ENCODE measurements at places on chromosomes 7 and 10.

GRCh38 chr10:118520116-118520742 lies 75.2 kb downstream of the PRLHR start:
- DNase-seq = no peak

DNA sequence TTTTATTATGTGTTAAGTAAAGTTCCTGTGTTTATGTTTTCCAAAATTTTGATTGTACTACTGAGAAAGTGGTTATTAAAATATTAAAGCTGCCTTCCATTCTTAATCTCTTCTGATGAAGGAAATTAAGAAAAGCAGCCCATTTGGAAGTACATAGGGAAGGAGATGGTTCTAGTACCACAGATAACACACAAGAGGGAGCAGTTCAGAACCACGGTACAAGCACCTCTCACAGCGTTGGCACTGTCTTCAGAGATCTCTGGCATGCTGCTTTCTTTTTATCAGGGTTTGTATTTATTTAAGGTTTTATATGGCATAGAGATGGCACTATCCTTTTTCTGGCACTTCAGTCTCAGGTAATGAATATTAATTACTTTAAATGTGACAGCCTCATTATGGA lies 111.6 kb downstream of the PHTF2 start:
- no peak for DNase-seq

GRCh38 chr10:1211844-1212570 lies 155.8 kb downstream of the WDR37 start:
- DNase-seq = no peak

- no peak for DNase-seq
Measured at GRCh38 chr10:22323538-22324305, 2.8 kb downstream of the BMI1 start.

DNA sequence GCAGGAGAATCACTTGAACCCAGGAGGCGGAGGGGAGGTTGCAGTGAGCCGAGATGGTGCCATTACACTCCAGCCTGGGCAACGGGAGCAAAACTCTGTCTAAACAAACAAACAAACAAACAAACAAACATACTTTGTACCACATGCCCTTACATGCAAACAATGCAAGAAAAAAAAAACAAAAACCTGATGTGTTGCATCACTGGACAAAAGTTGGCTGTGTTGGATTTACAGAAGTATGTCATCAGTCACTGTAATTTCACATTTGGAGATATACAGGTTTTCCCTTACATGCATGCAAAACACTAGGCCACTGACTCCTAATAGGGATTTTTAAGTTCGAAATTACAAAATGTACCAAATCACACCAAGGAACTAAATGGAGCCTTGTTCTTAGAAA lies 138.5 kb downstream of the SRPK2 start:
- no peak for DNase-seq

DNA sequence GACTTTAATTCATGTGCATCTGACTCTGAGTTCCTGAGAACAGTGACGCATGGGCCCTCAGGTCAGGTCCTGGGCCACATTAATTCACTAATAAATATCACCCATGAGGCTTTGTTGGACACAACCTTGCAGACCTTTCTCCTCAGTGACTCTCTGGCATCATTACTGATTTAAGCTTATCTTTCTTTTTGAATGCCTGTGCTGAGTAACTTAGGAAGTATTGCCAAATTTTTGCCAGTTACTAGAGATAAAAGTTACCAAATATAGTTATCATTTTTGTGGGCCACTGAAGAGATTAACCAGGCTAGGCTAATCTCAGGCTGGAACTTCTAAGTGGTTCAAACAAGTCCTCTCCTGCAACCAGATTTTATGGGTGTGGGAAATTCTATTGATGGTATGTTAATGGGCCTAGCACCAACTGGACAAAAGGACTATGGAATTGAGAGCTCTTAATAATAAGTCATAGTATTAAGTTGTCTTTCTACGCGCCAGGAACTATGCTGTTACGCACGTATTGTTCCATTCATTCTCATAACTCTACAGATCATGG lies 28.8 kb upstream of the PRTFDC1 start:
- no peak for DNase-seq

DNA sequence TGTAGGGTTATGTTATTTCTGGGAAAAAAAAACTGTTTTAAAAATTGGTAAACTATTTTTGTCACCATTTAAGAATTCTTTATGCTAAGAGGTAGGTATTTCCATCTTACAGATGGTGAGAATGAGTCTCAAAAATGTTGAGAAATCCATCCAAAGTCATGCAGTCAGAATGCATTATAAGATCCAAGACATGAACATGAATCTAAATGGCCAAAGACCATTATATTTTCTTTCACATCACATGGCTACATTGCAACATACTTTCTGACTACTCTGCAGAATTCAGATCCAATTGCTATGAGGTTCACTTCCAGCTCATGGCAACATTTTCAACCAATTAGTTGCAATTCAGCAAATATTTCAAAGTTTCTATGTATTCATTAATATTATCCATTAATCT lies 181.2 kb downstream of the TWIST1 start:
- DNase-seq = no peak

DNA sequence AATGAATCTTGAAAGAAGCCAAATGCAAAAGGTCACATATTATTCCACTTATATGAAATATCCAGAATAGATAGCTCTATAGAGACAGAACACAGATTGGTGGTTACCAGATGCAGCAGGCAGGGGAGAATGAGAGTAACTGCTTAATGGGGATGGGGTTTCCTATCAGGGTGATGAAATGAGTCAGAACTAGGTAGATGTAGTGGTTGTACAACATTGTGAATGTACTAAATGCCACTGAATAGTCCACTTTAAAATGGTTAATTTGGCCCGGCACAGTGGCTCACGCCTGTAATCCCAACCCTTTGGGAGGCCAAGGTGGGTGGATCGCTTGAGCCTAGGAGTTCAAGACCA lies 9.4 kb upstream of the SLC25A28 start:
- no peak for DNase-seq

- no peak for DNase-seq
Measured at GRCh38 chr10:100021322-100021721, 11.6 kb upstream of the DNMBP start.

- no peak for DNase-seq
Measured at GRCh38 chr10:51445588-51445987, 253.8 kb downstream of the CSTF2T start.

- no peak for DNase-seq
Measured at GRCh38 chr10:58282615-58283014, 13.7 kb downstream of the CISD1 start.

DNA sequence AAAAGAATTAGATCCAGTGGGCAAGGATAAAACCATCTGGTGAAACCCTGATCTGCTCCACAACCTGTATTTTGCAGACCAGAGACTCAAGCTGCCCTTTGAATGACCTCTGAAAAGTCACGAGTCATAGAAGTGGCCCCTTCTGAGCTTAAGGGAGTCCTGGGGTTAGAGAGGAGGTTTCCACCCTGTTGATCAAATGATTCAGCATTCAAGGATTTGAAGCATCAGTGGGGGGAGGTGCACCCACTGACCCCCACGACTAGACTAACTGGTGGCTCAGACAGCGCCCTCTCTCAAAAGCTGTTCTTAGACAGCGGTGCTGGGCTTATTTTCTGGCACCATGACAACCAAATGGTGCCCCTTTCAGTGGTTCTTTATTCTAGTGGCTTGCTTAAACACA lies 44.3 kb downstream of the PLCE1 start:
- DNase-seq = no peak

GRCh38 chr10:53899463-53900160 lies 901.4 kb downstream of the PCDH15 start:
- DNase-seq = no peak

- DNase-seq = no peak
Measured at GRCh38 chr10:20215547-20216152, 399.4 kb downstream of the PLXDC2 start.
